HuH-7.5 (cell line): ENCODE measurements at places on chromosomes 1 and 21.
A peak's percentile ranks its signal among the peaks of the same experiment; 100 is the strongest.

GRCh38 chr1:152001631-152002584 lies 8.2 kb upstream of the S100A10 start:
- DNase-seq: peak; percentile 51

- DNase-seq: no peak
Measured at GRCh38 chr1:225914947-225915346, 9.1 kb downstream of the PYCR2 start.

- no peak for DNase-seq
Measured at GRCh38 chr1:58941471-58942289, 157.8 kb upstream of the JUN start.

DNA sequence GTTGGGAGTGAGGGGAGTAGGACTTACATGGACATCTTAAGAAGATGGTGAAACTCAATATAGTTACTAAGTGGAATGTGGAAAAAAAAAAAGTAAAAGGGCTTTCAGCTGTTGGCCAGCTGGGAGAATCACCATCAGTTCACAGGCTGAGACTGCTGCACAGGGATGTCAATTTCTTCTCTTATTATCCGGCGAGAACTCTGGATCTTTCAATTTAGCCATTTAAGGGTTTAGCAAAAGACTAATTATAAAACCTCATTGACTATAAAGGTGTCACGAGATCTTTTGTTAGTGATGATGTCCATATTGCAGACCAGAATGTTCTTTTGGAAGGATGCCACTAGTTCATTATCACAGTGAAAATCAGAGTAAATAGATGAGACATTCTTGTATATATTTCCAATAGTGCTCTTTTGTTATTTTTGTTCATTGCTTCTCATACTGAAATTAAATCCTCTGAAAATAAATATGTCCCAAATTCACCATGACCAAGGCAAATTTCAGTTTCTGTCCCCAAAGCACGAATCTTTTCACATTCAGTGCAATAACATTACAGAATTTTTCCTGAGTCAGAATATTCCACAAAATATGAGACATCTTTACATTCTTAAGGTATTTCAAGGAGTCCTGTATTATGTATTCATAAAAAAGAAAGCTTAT lies 266.1 kb downstream of the DNM3 start:
- DNase-seq: no peak

- DNase-seq: no peak
Measured at GRCh38 chr1:94999456-95000131, 72.7 kb upstream of the CNN3 start.

- DNase-seq: no peak
Measured at GRCh38 chr21:27101523-27101922, 134.6 kb upstream of the ADAMTS5 start.

DNA sequence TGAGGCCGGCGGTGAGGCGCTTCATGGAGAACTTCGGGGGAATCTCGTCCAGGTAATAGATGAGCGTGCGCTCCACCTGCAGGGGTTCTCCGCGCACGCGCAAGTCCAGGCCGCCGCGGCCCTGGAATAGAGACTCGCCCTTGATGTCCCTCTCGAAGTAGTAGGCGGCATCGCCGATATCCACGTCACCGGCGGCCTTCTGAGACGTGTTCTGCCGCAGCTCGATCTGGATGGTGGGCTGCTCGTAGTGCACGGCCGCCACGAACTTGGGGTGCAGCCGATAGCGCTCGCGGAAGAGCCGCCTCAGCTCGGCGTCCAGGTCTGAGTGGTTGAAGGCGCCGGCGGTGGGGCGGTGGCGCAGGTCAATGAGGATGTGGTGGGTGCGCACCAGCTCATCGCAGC lies 726 bp downstream of the TACSTD2 start:
- DNase-seq: no peak

GRCh38 chr1:185155600-185156287 lies 1.0 kb downstream of the TRMT1L start:
- DNase-seq: no peak

DNA sequence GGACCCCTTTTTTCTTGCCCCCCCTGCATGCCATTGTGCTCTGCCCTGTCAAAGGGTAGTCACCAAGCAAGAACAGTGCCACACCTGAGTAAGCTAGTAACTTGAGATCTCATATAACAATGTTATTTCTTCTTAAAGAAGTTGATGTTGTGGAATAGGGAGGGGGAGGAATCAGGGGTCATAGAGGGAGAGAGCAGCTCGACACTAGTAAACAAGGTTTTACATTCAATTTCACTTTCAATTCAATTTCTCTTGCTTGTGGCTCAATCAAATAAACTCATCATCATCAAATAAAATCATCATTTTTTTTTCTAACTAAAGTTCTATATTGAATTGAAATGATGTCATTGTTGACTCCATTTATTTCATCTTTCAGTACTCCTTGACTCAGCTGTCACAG lies 106.4 kb downstream of the CRB1 start:
- no peak for DNase-seq

- DNase-seq: no peak
Measured at GRCh38 chr1:165152109-165152508, 204.4 kb downstream of the LMX1A start.

GRCh38 chr1:22457345-22457744 lies 5.7 kb downstream of the ZBTB40 start:
- DNase-seq: no peak

DNA sequence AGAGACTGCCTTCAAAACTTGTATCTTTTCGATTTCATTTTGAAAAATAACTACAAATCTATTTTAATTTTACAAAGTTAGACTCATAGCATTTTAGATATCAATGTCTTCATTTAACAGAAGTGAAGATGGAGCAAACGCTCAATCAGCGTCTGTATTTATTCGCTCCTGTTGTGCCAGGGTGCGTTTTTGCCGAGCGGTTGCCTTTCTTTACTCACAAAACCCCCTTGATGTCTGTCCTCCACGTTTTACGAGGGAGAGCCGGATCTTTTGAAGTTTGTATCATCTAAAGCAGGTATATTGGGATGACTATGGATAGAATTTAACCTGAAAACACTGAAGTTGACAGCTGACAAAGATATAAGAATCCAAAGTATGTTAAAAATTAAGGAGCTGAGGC lies 44.6 kb downstream of the MRPL39 start:
- DNase-seq: no peak

- DNase-seq: no peak
Measured at GRCh38 chr1:54965624-54966340, 14.6 kb upstream of the TMEM61 start.

DNA sequence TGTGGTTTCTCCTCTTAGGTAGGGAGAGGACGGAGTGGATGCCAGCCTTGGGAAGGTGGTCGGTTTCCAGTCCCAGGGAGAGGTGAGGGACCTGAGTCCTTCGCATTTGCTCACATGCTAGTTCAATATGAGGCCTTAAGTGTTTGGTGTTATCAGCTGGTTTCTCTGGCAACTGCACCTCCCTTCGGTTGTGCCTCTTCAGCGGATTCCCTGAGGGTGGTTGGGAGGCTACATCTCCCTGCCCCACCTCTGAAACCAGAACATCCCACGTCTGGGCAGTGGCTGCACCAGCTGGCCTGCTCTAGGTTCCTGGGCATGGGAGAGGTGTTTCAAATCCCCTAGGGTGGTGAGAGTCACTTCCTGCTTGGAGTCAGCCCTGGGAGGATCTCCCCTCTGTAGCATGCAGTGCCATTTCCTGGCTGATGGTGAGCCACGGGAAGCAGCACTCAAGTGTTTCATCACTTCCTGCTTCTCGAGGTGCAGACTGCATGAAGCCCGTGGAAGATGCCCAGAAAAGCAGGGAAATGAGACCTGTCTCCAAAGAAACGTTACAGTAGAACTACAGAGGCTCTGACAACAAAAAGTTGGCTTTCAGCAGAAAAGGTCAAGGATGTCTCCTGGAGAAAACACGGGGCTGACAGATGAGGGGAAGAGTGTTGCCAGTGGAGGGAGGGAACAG lies 4.5 kb downstream of the TMEM125 start:
- no peak for DNase-seq
